Stimulated activated CD8-positive, alpha-beta memory T cell treated with anti-CD3 and anti-CD28 coated beads, Interleukin-2, amount 100 ng/mL, for 1 hour (primary cell): ENCODE measurements at places on chromosomes 2 and 18.

GRCh38 chr2:28274911-28275685 is 117.6 kb upstream of the FOSL2 start:
- no peak for DNase-seq

DNA sequence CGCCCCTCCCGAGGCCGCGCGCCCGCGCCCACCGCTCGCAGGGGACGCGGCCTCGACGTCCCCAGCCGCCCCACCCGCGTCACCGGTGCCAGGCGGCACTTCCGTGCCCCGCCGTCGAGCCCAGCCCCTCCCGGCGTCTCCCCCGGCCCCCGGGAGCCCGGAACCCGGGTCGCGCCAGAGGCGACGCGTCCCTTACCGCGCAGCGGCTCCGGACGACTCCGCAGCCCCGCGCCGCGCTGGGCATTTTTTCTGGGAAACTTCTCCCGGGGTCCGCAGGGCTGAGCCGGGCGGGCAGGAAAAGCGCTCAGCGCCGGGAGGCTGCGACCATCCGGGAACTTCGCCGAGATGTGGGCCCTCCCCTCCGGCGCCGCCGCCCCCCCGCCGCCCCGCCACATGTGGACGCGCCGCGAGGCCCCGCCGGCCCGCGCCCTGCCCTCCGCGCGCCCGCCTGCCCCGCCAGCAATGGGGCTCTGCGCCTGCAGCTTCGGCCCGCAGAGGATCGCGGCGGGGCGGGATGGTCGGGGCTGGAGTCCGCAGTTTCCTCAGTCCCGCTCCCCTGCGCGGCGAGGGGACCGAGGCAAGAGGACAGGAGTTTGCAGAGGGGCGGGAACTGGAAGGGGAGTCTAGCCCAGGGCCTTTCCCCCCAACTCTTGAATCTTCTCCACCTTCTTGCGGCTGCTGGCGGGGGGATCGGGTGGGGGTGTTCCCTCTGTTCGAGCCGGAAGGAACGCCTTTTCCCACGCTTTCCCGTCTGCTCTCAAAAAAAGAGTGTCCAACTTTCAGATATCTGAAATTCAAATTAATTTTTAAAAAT is 81.5 kb downstream of the CHRNA1 start:
- no peak for DNase-seq

- DNase-seq: no peak
These were observed 19.1 kb upstream of the KANSL1L start for GRCh38 chr2:210190345-210190744.

GRCh38 chr2:10798783-10799182 is 13.8 kb downstream of the PDIA6 start:
- no peak for DNase-seq

- DNase-seq: no peak
These were observed 118.2 kb downstream of the CTNNA2 start for GRCh38 chr2:79630972-79631557.

GRCh38 chr2:40758401-40759155 is 306.7 kb upstream of the SLC8A1 start:
- no peak for DNase-seq

DNA sequence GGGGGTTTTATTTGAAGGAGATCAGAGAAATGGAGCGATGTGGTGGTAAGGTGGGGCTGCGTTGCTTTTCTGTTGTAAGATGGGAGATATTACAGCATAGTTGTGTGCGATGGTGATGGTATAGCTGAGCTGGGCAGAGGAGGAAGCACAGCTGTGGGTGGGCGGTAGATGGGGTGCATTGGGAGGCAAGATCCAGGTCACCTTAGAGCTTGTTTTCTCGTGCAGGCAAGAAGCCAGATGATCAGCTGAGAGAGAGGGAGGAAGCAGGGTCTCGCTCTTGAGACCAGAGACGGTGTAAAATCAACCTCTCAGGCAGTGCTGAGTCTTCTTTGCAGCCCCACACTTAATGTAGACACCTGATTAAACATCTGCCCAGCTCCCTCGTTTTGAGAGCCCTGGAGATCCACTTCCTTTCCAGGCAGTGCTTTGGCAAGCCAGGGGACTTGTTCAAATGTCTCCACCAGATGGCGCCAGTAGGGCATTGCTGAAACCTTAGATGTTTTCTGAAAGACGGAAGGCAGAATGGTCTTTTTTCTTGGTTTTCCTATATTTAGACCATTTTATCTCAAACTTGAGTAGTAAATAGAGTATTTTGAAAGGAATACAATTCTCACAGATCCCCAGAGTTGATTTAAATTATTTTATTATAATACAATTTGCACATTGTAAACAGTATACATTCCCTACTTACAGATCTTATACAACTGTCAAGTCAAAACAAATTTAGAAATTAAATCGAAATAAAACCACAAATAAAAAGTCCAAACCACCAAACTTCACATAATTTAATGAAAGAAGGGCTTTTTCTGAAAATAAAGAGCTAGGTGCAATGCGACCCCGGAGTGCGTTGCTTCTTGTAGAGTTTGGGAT is 21.1 kb upstream of the LYPD6B start:
- DNase-seq: peak; percentile 41

DNA sequence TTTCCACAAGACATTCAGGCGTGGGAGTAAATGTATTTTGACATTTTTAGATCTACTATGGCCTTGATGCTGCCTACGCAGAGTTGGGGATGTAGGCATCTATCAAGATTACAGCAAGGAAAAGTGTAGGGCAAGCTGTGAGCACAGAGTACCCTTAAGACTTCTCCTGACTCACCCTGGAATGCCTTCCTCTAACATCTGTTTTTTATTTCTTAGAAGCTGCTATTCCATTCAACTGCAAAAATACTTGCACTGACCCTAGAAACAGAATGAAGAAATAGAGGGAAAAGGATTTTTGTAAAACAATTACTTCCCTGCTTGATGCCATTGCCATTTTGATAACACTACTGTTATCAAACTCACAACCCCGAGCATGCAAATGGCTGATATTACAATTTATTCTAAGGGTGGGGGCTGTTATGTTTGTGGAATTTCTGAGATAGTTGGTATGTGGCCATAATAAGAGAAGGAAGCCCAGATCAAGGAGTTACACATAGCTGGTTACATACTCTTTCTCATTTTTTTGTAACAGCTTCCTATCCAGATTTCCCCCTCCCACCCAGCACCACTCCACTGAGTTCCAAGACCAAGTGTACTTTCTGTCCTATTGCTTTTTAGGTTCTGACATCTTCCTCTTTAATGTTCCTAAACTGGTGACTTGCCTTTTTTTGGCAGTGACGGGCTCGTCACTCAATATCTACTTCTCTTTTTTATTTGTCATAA is 6.0 kb upstream of the ROCK1 start:
- no peak for DNase-seq

GRCh38 chr18:6764382-6764781 is 34.9 kb downstream of the ARHGAP28 start:
- no peak for DNase-seq

- DNase-seq: peak; percentile 32
These were observed 2.3 kb upstream of the MAL start for GRCh38 chr2:95023222-95023597.

GRCh38 chr2:100818003-100818605 is 1.8 kb upstream of the NPAS2 start:
- DNase-seq: no peak

DNA sequence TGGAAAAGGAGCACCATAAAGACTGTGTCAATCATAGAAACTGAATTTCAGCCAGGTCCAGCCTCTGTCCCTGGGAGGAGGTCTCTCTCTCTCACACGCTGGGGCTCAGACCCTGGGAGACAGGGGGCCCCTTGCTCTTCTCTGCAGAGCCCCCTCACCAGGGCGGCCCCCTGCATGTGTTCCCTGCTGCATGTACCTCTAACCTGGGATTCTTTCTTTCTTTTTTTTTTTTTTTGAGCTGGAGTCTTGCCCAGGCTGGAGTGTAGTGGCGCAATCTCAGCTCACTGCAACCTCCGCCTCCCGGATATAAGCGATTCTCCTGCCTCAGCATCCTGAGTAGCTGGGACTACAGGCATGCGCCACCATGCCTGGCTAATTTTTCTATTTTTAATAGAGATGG is 46.5 kb downstream of the TPO start:
- DNase-seq: no peak

DNA sequence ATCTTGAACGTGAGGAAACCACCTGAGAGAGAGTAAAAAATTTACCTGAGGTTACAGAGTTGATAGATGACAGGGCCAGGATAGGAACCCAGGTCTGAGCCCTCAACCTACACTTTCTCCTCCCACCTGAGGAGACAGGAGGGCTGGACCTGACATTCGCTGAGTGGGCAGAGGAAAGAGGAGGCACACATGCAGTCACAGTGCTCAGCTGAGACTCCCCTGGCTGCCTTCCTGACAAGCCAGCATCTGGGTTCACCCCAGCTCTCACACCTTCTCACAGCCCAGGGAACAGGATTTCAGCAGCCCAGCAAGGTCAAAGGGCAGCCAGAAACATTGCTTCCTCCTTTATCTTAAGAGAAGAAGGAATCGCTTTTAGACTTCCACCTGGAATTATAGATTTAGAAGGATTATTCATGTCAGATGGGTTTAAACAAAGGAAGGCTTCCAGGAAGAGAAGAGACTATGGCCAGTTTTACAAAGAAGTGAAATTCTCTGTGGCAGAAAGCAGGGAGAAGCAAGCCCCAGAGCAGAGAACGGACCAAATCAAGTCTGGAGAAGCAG is 18.1 kb upstream of the PKDCC start:
- no peak for DNase-seq

DNA sequence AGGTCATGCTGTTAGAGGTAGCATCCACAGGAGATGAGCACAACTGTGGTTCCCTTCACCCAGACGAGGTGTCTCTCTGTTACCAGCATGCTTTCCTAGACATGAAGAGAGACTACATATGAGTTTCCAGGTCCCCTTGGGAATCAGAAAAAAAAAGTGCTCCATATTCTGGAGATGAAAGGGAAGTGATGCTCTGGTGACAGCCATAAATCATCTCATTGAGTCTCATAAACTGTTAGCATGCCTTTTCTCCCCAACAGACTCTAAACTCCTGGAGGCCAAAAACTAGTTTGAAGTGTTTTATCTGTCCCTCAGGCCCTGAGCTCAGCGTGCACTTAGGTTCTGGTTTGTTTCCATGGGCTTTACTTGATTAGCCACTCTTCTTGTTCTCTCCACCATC is 124.6 kb upstream of the CREB1 start:
- no peak for DNase-seq
